RPMI7951 (cell line): ENCODE measurements at places on chromosomes 6 and 20. TPM values are rescaled to one million over a fixed set of nuclear protein-coding genes. Genes with fewer than 3 reads are reported as not detected.

SLC13A3 gene
- total RNA-seq = 1.7 and 4.1 TPM in 2 replicates

ETV7 gene
- total RNA-seq = 0.24 and 0.39 TPM in 2 replicates

OR2B2 gene
- not detected in 2 replicates for total RNA-seq

CD40 gene
- 0.72 and 1.7 TPM in 2 replicates for total RNA-seq

DNPH1 gene
- 50.3 and 74.5 TPM in 2 replicates for total RNA-seq

SOBP gene
- 0.49 and 0.60 TPM in 2 replicates for total RNA-seq

FAM83C gene
- not detected in 2 replicates for total RNA-seq

ASXL1 gene
- total RNA-seq = 29.9 and 30.1 TPM in 2 replicates

GRCh38 chr20:37534401-37535157 is 6.9 kb upstream of the BLCAP start:
- DNase-seq = peak; percentile 83

GRCh38 chr20:10779911-10780310 is 106.1 kb upstream of the JAG1 start:
- no peak for DNase-seq

DNA sequence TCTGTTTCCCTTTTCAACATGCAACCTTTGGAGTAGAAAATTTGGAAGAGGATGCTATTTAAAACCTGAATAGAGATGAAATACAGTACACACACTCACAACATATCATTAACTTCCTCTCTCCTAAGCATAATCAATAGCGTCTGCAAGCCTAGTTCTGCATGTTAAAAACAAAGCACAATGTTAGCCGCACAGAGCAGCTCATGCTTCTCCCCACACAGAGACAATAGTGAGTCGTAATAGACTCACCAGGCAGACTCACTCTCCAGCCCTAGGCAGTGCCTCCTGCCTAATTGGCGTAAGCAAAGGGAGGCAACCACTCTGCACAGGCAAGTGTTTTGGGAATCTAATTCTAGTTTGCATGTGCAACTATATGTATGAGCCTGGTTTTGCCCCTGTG is 45.8 kb upstream of the ARID1B start:
- peak; percentile 48 for DNase-seq

DNA sequence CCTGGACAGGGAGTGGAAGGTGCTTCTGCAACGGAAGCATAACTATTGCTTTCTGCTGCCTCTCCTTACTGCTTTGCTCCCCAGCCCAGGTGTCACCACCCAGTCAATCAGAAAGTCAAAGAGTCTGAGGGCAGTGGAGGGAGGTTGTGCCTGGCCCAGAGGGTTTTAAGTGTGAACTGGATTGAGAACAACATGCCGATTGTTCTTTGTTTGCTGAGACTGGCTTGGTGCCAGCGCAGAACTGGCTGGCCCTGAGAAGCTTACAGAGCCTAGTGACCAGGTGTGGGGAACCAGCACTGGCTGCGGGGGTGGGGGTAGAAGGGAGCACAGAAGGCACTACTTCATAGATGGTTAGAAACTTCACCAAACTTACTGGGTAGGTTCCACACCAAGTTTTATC is 31.1 kb upstream of the ENPP4 start:
- DNase-seq = no peak

DNA sequence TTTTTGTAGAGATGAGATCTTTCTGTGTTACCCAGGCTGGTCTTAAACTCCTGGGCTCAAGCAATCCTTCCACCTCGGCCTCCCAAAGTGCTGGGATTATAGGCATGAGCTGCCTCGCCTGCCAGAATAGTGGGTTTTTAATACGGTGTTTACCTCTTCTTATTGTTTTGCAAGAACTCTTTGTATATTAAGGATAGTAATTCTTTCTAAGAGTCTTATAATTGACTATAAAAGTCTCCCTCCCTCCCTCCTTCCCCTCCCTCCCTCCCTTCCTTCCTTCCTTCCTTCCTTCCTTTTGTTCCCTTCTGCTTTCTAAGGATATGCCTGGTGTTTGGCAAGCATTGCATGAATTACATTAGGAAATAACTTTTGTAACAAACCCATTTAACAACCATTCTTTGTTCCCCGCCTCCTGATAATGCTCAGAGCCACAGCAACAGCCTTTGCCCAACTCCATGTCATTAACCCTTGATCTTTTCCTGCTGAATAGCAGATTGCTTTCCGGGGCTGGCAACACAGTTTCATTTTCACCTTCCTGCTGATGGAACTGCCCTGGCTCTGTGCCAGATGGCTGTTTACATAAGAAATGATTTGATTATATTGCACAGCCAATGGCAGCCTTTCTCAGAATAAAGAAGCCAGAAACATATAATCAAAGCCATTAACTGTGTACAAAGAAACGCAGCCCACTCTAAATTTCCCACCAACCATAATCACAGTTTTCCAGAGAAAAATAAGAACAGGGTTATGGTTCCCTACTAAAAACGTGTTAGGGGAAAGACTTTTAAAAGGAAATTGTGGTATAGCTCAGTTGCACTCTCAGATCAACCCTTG is 143.7 kb upstream of the PTPN1 start:
- DNase-seq = peak; percentile 91

DNA sequence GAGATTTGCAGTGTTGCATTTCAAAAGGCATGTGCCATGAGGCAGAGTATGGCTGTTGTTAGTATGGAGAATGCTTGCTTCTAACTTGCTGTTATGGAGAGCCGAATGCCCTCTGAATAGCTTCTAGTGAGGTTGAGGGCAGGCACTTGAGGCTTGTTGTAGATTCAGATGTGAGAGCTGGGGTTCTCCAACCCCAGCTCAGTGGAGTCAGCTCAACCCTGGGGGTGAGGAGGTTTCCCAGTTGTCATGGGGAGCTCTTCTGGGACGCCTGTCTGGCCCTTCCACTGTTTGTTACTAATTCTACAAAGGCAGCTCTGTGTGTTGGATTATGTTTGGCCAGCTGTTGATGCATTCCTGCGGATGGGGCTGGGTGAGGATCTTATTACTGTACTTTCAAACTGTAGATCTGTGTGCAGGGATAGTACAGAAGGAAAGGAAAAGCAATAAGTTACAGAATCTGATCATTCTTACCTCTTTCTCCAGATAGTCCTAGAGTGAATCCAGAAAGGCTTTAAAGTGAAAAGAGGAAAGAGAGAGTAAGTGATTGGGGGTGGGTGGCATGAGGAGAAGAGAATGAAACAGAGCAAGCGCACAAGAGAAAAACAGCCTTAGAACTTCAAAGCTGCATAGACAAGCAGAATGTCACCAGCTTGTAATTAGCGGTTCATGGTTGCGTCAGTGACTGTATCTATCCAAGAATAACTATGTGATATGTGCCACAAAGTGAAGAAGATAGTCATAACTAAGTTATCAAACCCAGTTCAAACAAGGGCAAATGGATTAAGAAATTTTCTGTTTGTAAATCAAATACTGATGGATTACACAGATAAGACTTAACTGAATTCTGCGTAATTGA is 148.7 kb downstream of the PRL start:
- DNase-seq = peak; percentile 84

DNA sequence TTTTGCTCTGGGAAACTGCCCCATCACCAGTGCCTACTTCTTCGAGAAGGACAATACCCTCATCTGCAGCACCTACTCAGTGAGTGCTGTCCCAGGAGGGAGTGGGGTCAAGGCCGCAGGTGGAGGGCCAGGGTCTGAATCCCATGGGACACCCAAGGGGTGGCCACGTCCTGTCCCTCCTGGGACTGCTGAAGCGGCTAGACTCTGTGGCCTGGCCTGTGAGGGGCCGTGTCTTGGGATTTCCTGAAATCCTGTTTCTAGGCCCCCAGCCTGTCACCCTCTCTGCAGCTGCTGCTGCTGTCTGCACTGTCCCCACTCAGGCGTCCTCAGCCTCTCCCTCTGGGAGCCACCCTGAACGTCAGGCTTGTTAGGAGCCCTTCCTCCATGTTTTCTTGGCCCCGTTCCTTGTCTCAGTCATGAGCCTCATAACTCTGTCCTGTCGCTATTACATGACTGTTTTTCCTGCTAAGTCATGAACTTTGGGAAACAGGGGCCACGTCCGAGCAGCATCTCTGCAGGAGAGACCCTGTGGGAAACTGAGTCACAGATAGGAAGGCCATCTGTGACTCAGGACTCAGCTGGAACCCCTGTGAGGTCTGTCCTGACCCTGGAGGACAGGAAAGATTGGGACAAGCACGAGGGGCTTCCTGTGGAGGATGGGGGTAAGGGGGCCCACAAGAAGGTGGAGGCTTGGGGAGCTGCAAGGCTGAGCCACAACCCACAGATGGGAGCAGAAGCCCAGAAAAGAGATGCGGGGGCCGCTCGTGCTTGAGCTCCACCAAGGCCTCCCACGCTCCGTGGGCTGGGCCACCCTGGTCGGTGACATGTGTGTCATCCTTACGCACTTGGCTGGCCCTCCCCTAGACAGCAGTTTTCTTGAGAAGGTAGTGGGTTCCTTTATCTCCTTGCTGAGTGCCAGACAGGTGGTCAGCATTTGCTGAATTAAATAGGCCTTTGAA is 49.9 kb downstream of the EFCAB8 start:
- DNase-seq = no peak

DNA sequence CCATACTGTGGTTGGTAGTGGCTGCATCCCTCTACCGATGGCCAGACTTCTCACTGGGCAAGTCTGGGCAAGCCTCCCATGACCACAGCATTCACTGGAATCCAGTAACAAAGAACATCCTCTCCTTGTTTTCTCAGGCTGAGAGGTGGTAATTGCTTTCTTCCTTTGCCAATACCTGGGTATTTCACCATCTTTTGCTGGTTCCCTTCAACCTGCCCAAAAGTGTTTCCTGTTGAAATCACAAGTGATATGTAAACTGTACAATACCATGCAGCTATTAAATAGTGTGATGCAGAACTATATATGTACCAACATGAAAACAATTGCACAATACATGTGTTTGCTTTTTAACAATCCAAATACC is at the start of gene PTCHD4:
TSS of gene PTCHD4 (minus strand) at position 55 of the 364 bp plus-strand sequence. CDS start 42,240 bp downstream, outside the sequence.
- peak; percentile 43 for DNase-seq

- peak; percentile 11 for DNase-seq
These were observed 43.1 kb downstream of the BLTP3A start for GRCh38 chr6:34834789-34835518.

DNA sequence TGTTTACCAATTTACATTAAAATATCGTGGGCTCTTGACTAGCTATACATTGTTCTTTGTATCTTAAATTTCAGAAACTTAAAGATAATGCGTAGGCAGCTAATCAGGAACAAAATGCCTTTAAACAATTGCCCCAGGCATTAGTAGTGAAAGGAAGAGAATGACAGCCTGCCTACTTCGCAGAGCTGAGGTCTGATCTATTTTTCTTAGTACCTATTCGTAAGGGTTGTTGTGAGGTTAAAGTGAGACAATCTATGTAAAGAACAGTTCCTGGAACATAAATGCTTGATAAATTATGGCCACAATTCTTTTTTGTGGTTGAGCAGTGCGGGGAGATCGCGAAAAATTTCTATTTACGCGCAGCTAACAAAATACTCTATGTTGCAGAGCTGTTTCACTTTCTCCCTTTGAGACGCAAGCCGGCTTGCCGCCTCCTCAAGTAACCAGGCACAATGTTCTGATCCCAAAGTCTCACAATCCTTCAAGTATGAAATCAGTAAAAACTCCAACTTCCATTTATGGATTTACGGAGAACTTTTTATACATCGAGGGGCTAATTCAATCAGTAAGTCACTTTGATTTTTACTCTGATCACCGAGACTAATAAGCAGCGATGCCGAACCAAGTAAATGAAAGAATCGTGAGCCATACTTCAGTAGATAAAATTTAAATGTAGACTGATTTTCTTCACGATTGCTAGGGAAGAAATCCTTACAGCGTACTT is 878 bp upstream of the PNRC1 start:
- peak; percentile 61 for DNase-seq

- no peak for DNase-seq
These were observed 82.9 kb upstream of the MPC1 start for GRCh38 chr6:166465671-166466087.

DNA sequence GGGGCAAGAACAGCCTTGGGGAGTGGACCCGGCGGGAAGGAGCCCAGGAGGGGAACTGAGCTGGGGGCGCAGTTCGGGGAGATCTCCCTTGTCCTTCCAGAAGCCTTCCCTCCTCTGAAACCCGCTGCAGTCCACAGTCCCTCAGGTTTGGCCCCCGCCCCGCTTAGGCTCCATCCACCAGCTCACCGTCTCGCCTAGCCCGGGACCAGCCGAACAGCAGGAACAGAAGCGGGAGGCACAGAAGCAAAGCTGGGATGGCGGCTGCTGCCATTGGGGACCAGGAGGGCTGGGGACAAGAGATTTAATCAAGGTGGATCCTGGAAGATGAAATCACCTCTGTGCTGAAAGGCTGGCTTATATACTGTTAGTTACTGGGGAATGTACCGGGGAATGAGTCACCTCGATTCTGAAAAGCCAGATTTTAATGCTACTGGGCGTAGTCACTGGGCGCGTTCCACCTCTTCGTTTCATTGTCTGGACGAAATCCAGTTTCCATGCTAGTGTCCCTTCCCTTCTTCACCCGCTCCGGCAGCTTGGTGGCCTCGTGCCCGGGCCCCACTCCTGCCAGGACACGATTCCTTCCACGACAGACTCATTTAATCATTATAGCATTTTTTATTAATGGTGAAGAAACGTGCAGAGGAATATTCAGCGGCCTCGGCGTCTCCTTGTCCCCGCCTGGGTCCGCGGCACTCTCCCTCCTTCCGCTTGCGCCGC is at the start of gene RAET1L:
TSS of gene RAET1L (minus strand) at position 332 of the 717 bp plus-strand sequence. CDS start at position 271, 61 bp downstream.
- DNase-seq = peak; percentile 66

GRCh38 chr20:36230019-36230418 is 6.3 kb upstream of the AAR2 start:
- no peak for DNase-seq

DNA sequence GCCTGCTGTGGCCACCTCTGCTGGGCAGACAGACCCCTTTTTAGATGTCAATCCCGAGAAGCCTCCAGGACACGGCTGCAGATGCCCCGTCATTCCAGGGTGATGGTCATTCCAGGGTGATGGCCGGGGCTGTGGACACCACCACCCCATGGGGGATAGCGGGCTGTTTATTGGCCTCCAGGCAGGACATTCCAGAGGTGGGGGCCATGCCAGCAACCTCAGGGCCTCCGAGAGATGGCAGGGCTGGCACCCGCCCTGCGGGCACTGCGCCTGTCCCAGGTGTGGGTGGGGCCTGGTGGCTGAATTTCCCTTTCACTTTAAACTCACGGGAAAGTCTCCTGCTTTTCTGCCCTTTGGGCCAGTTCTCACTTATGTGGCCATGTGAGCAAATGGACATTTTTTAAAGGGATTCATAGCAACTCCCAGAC is 14.5 kb downstream of the COL9A3 start:
- no peak for DNase-seq

GRCh38 chr6:162416831-162417537 is 310.6 kb downstream of the PRKN start:
- DNase-seq = no peak

DNA sequence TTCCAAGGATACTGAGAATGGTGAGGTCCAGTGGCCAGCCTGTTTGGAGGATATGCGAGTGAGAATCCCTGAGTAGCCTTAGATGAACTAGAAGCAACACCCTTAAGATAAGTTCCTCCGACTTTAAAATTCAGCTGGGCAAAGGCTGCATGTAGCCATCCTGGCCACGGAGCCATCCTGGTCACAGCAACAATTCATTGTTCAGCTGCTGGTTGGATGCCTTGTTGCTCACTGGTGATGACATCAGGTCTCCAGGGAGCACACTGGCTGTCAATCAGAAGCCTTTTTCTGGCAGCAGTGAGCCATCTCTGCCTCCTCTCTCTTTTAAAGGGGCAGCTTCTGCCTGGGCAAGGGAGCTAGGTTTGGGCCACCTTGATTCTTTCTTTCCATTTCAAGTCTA is 22.4 kb upstream of the RIMS4 start:
- DNase-seq = peak; percentile 27
